ENCODE measurements at places on chromosomes 16 and 17.

- no peak for DNase-seq
Measured at GRCh38 chr17:2412561-2413021, 11.7 kb upstream of the MNT start.

DNA sequence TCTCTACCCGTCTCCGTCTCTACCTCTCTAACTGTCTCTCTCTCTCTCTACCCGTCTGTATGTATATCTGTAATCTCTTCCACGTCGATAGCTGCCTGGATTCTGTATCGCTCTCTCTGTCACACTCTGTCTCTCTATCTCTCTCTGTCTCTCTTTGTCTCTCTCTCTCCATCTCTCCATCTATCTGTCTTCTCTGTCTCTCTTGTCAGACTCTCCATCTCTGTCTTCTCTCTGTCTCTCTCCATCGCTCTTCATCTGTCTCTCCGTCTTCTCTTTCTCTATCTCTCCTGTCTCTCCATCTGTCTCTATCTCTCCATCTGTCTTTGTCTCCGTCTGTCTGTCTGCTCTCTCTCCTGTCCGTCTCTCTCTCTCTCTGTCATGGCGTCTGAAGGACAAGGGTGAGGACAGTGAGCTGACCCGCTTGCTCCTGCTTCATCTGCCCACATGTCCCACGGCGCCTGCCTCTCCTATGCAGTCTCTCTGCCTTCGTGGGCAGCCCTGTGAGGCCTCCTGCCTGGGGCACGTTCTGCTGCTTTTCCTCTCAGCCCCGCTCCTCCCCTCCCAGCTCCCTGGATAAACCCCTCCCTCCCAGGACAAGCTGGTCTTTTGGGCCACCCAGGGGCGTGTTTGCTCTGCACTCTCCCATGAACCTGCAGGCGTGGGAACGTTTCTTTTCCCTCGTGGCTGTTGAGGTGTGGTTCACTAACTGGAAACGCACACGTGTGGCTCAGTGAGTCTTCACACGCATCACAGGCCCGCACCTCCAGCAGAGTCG lies 18.9 kb downstream of the ACSF3 start:
- no peak for DNase-seq

DNA sequence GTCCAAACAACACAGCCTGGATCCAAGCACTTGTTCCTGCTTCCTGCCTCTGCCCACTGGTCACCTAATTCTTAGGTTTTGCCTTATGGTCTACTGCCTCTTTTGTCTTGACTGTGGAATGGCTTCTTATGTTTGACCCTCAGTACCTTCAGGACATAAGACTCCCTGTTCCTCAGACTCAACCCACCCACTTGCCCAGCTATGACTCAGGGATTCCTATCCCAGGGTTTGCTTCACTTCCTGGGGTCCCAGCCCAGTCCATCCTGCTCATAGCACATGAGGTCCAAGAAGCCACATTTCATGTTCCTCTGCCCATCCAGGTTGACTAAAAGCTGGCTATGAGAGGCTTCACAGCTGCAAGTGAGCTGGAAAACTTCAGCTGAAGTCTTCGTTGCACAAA lies 320.9 kb upstream of the CDH5 start:
- no peak for DNase-seq

- no peak for DNase-seq
Measured at GRCh38 chr17:27532269-27533263, 76.3 kb downstream of the KSR1 start.

- no peak for DNase-seq
Measured at GRCh38 chr16:71214746-71215381, 15.7 kb downstream of the HYDIN start.

- no peak for DNase-seq
Measured at GRCh38 chr16:47916266-47916665, 239.5 kb downstream of the ABCC12 start.
